Gastroesophageal sphincter (tissue), 4 donors: ENCODE measurements at places on chromosomes 1 and 21. TPM values are rescaled to one million over a fixed set of nuclear protein-coding genes. Genes with fewer than 3 reads are reported as not detected.

Gene DPT
- 354 TPM for total RNA-seq

Gene OR10Z1
- total RNA-seq, result not detected

Gene IL23R
- not detected for total RNA-seq

Gene PODN
- 125 TPM for total RNA-seq

Gene FAM110D
- total RNA-seq, result 5.6 TPM

Gene TSSK3
- total RNA-seq, result not detected

Gene CD52
- 1.8 TPM for total RNA-seq

Gene OR2M2
- total RNA-seq, result not detected

Gene SPRR1A
- not detected for total RNA-seq

Gene PDPN
- total RNA-seq, result 14.6 TPM

Gene MAB21L3
- not detected for total RNA-seq

Gene CFHR4
- total RNA-seq, result not detected

Gene DHRS3
- 170 TPM for total RNA-seq

Gene CRNN
- 2.2 TPM for total RNA-seq

Gene DNAJC6
- 2.6 TPM for total RNA-seq

Gene MIXL1
- total RNA-seq, result not detected

Gene CATSPERE
- total RNA-seq, result 2.3 TPM

Gene CYP4A22
- not detected for total RNA-seq
